CD8-positive, alpha-beta memory T cell (primary cell): ENCODE measurements at places on chromosomes 5 and 9. TPM values are rescaled to one million over a fixed set of nuclear protein-coding genes. Genes with fewer than 3 reads are reported as not detected.

DNA sequence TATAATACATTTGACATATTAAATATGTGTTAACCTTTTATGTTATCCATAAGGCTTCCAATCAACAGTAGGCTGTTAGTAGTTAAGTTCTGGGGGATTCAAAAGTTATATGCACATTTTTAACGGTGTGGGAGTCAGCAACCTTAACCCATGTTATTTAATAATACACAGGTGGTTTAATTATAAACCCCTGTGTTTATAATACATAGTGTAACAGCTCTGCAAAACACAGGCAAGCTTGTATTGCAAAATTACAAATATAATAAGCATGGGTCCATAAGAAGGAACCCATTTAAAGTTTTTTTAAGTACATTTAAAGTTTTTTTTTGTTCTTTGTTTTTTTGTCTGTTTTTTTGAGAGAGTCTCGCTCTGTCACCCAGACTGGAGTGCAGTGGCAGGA is 14.5 kb upstream of the RAD23B start:
- no peaks in the 10 kb centered on the region for H3K4me1 ChIP-seq
- no peak overlapping the region for H3K27ac ChIP-seq
- H3K4me3 ChIP-seq, result no peak overlapping the region
- no peak for DNase-seq
- peaks cover under 1% of the 10 kb centered on the region for H3K27me3 ChIP-seq
- no peaks in the 10 kb centered on the region for H3K36me3 ChIP-seq

DNA sequence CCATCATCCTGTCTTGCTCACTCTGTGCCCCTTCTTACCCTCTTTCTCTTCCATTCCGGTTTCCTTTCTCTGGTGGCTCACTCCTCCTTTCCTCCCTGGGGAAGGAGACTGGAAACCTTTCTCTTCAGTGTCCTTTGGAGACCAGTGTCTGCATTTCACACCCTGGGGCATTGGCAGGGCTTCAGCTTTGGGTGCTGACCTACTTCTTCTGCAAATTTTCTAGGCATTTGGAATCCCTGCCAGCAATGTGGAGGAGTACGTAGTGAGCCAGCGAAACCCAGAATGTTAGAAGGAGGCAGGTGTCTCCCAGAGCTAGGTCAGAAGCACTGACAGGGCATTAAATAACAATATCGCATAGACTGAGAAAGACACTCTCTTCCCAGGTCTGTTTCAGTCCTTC is 122.2 kb downstream of the SLC28A3 start:
- H3K4me1 ChIP-seq, result no peaks in the 10 kb centered on the region
- H3K27me3 ChIP-seq, result no peaks in the 10 kb centered on the region
- no peaks in the 10 kb centered on the region for H3K36me3 ChIP-seq
- no peak for DNase-seq

- H3K36me3 ChIP-seq, result no peaks in the 10 kb centered on the region
- no peaks in the 10 kb centered on the region for H3K27me3 ChIP-seq
- no peak overlapping the region for H3K27ac ChIP-seq
- H3K4me1 ChIP-seq, result no peaks in the 10 kb centered on the region
- no peak for DNase-seq
Observed at GRCh38 chr5:81506900-81507588, 113.1 kb upstream of the ACOT12 start.

GRCh38 chr9:121750715-121751623 is 99.5 kb downstream of the DAB2IP start:
- H3K4me1 ChIP-seq, result peaks cover 12% of the 10 kb centered on the region
- H3K27me3 ChIP-seq, result no peaks in the 10 kb centered on the region
- H3K4me3 ChIP-seq, result no peak overlapping the region
- DNase-seq, result no peak
- no peaks in the 10 kb centered on the region for H3K36me3 ChIP-seq

- no peak for DNase-seq
- H3K27ac ChIP-seq, result no peak overlapping the region
- no peak overlapping the region for H3K4me3 ChIP-seq
- no peaks in the 10 kb centered on the region for H3K36me3 ChIP-seq
- H3K27me3 ChIP-seq, result no peaks in the 10 kb centered on the region
Observed at GRCh38 chr5:143567583-143568504, 164.4 kb upstream of the NR3C1 start.

- no peak overlapping the region for H3K4me3 ChIP-seq
- H3K27me3 ChIP-seq, result no peaks in the 10 kb centered on the region
- no peaks in the 10 kb centered on the region for H3K36me3 ChIP-seq
- no peak overlapping the region for H3K27ac ChIP-seq
- DNase-seq, result no peak
- no peaks in the 10 kb centered on the region for H3K4me1 ChIP-seq
Observed at GRCh38 chr9:117929868-117930267, 225.7 kb downstream of the TLR4 start.

DNA sequence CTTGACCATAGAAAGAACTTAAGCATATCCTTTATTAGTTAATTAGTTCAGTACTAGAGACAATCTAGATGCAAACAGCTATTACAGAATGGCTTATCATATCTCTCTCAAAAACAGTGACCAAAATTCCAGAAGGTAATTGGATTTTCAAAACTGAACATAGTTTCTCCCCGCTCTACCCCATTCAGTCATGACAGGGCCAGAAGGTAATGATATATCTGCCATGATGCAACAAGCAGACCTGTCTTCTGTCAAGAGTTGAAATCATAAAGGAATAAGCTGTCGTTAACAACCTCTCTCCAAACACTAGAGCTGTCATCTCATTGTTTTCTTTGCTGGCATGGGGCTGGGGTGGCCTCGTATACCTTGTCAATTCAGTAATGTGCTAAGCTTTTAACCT is 200.5 kb upstream of the POU5F2 start:
- no peaks in the 10 kb centered on the region for H3K36me3 ChIP-seq
- H3K27ac ChIP-seq, result no peak overlapping the region
- H3K4me3 ChIP-seq, result no peak overlapping the region
- H3K27me3 ChIP-seq, result no peaks in the 10 kb centered on the region
- peaks cover 6% of the 10 kb centered on the region for H3K4me1 ChIP-seq

The WDR31 gene
- total RNA-seq, result 1.9 TPM

The PCDHGA7 gene
- total RNA-seq, result not detected

The ZNF474 gene
- not detected for total RNA-seq

The ALDH1A1 gene
- total RNA-seq, result 0.26 TPM
